ENCODE measurements at places on chromosomes 2 and 18.

DNA sequence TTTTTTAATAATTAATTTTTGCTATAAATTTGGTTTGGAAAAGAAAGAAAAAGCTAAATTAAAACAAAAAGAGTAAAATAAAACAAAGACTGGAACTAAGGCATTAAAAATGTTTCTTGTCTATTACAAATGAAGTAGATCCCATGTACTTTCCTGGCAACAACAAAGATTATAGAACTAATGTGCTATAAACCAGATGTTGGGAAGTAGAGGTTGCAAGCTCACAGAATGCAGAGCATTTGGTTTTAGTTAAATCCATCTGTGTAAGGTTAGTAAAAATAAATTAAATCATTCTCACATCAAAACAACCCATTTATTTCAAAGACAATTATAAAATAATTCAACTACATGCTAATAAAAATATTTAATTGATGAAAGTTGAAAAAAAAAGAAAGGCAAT lies 157.2 kb upstream of the ZC3H15 start:
- no peak for DNase-seq

- DNase-seq = no peak
Observed at GRCh38 chr18:44119607-44120006, 561.1 kb upstream of the SETBP1 start.

GRCh38 chr2:172241222-172241621 lies 138.5 kb upstream of the DLX2 start:
- DNase-seq = no peak

DNA sequence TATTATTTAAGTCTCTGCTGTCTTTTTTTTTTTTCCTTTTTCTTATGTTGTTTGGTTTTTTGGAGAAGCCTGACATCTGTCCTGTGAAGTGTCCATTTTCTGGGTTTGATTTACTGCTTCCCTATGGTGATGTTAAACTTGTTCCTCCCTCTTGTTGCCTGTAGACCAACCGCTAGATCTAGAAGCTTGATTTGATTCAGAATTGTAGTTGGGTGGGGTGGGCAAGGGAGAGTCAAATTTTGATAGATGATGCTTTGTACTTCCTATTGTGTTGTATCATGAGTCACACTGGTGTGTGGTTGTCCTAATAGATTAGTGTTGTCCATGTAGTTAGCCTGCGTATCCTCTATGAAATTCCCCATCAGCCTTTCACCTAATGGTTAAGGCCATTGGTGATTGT lies 35.4 kb downstream of the CAB39 start:
- DNase-seq = no peak

DNA sequence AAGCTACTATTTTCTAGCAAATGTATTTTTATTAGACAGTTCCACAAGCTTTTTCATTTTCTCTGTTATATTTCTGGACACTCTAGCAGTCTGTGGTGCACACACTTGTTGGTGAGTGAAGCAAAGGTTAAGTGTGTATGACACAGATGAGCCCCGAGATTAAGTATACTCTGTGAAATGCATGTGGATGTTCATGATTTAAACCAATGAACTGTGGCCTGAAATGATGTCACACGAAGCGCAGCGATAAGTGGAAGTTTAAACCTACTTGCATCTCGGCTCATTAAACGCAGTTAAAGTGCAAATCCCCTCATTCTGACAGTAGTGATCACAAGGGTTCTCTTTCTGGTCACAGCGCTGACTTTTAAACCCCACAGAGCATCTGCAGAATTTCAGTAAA lies 1488.8 kb upstream of the NXPH2 start:
- DNase-seq = no peak

- no peak for DNase-seq
Observed at GRCh38 chr2:203797276-203797675, 70.3 kb upstream of the CTLA4 start.

- DNase-seq = no peak
Observed at GRCh38 chr2:175002547-175003274, 2.5 kb downstream of the CHN1 start.

GRCh38 chr2:204110751-204111516 lies 174.4 kb downstream of the ICOS start:
- DNase-seq = no peak

GRCh38 chr2:177625744-177626650 lies 233.4 kb downstream of the AGPS start:
- peak; percentile 54 for DNase-seq

DNA sequence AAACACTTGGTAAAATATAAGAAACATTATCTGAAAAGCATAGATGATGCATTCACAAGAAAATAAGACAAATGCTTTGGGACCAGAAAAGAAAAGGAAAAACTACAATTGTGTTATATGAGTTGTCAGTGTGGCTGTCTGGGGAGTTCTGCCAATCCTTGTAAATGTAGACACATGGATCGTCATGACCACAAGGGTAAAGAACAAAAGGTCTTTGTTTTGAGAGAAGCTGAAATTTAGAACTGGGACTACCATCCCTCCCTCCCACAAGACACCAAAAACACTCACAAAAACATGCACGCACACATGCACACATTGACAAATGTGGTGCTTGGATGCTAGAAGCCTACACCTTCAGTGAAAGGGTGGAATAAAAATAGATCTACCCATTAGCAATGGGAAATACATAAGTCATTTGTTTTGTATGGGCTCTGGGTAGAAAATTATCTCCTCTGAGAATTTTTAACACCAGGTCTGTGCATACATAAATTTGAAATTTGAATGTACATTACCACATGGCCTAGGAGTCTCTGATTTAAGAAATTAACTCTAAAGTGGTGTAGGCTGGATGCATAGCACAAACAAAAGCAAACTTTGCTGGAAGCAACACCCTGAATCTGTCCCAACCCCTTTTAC lies 266.2 kb upstream of the SLC39A10 start:
- no peak for DNase-seq

- DNase-seq = no peak
Observed at GRCh38 chr2:241788572-241788971, 11.9 kb downstream of the GAL3ST2 start.

GRCh38 chr2:207423886-207424285 lies 105.9 kb upstream of the CREB1 start:
- no peak for DNase-seq

DNA sequence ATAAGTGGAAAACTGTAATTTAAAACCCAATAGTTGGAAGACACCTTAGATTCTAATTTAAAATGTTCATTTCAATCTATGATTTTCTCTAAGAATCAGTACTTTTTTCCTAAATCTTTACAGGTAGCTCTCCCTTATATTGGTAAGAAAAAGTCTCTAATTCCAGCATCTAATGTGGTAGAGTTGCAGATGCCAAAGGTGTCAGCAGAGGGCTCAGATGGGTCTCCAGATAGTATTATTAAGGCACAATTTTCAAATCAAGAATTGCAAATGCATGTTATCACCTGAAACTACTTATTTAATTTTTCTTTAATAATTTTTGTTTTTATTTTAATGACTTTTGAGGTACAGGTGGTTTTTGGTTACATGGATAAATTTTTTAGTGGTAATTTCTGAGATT lies 25.5 kb upstream of the ITGA4 start:
- no peak for DNase-seq

DNA sequence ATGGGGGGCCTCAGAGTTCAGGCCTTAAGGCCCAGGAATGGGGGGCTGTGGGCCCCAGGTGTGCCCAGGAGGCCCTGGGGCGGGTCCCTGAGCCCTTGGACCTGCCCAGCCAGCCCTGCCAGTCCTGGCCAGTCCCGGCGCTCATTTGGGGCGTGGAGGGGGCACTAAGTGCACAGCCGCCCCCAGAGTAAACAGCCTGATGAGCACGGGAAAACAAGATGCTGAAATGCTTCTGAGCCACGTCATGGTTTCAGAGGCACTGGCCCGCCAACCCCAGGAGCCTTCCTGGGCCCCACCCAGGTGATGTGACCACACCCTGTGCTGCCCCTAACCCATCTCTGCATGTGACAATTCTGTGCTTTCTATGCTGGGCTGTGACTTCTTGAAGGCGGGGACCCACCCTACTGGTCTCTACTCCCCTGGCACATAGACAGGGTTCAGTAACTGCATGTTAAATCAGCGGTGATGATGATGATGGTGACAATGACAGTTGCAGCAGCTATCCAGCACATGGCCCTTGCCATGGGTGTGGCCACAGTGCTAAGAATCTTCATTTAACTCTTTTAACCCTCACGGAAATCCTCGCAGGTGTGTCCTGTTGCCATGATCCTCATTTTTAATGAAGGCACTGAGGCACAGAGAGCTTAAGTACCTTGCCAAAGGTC lies 28.1 kb upstream of the ASPRV1 start:
- DNase-seq = no peak

GRCh38 chr2:175282300-175282699 lies 100.8 kb upstream of the ATP5MC3 start:
- DNase-seq = peak; percentile 43

All from germinal center (tissue), 1 donor.